ENCODE measurements at places on chromosomes 16 and 17.

GRCh38 chr17:63955232-63955631 lies 17.5 kb downstream of the SCN4A start:
- no peak for DNase-seq

- no peak for DNase-seq
Measured at GRCh38 chr16:73350707-73351452, 303.0 kb upstream of the ZFHX3 start.

- no peak for DNase-seq
Measured at GRCh38 chr17:28057731-28058246, 15.3 kb downstream of the NLK start.

DNA sequence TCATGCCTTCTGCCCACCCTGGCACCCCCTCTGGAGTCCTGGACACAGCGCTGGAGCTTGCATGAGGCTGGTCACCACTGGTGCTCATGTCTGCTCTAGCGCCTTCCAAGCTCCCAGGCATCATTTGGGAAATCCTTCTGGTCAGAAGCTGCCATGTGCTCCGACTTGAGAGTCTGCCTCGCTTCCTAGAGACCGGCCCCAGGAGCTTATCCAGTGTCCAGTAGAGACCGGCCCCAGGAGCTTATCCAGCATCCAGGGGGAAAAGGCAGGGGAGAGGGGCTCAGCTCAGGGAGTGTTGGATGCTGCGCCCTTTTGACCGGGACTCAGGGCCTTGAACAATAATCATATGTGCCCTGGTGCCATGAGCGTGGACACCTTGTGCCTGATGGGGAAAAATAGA lies 106.3 kb downstream of the RAP1GAP2 start:
- no peak for DNase-seq

- no peak for DNase-seq
Measured at GRCh38 chr17:31446195-31446967, 54.9 kb downstream of the RAB11FIP4 start.

DNA sequence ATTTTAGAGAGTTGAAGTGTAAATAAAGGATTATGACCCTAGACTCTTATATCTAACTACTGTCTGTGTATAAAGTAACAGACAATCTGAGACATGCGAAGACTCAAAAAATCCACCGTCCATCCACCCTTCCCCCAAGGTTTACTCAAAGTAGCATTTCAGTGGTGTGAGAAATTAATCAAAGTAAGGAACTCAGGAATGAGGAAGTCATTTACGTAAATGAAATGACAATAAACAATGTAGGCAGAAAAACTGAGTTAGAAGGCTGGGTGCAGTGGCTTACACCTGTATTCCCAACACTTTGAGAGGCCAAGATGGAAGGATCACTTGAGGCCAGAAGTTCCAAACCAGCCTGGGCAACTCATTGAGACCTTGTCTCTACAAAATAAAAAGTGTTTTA lies 19.8 kb upstream of the NTN1 start:
- no peak for DNase-seq

DNA sequence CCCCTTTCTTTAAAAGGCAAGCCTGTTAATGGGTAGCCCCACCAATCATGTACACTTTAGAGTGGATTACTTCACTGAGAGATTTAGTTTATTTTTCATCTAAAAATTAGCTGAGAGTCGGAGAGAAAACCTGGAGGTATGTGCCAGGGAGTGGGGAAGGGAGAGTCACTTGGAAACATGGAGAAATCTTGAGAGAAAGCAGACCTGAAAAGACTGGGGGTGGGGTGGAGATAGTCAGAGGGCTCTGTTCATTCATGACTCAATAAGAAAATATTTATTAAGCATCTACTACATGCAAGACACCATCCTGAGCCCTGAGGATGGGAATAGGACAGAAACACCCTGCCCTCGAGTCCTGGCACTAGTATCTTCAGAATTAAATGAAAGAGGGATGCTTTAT lies 27.4 kb upstream of the RCVRN start:
- no peak for DNase-seq

- DNase-seq, result no peak
Measured at GRCh38 chr17:29007456-29007855, 1.6 kb upstream of the SEZ6 start.

GRCh38 chr16:50202926-50203624 lies 50.0 kb downstream of the TENT4B start:
- no peak for DNase-seq

GRCh38 chr16:63289834-63290460 lies 1253.7 kb upstream of the CDH8 start:
- DNase-seq, result no peak

GRCh38 chr16:65829076-65829475 lies 537.4 kb upstream of the CDH5 start:
- no peak for DNase-seq

- DNase-seq, result no peak
Measured at GRCh38 chr17:47223007-47223406, 13.9 kb downstream of the MYL4 start.

DNA sequence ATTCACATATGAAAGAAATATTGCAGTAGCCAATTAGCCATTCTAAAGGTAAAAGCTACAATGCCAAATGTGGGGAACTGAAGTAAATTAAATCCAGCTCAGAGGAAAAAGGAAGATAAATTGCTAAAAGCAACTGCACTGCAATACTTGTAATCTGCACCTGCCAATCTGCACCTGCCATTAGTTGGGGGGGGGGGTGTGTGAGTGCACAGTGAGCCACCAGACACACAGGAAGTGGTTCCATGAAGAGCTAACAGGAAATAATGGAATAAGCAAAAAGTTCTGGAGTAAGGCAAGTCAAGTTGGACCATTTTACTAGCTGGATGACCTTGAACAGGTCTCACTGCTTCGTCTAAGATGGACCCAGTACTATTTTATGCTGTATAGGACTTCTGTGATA lies 191.8 kb downstream of the PARN start:
- DNase-seq, result no peak

GRCh38 chr17:6452471-6453266 lies 8.4 kb downstream of the PIMREG start:
- DNase-seq, result no peak

DNA sequence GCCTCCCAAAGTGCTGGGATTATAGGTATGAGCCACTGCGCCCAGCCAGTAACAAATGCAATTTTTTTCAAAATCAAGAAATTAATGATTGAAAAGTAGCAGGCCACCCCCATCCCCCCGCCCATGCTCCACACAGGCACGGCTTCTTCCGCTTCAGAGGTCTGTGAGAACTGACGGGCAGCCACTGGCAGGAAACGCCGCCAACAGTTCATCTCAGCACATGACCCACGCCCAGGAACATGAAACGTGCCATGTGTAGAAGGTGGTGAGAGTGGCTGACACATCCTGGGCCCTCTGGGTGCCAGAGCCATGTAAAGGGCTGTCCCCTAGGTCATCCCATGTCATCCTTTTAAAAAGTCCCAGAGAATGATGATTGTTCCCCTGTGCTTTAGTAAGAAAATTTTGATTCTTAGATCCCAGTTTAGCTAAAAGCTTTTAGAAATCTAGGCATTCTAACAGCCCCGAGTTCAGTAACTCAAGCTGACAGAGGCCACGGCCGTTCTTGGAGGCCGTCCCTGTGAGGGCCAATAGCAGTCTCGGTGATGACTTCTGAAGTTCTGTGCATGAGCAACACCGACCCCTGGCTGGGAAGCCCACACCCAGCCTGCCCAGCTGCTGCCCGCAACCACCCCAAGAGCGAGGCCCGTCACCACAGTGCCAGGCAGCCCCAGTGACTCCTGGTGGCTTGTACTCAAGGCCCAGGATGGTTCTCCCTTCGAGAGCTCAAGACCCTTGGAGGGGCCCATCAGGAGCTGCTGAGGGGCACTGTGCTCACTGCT lies 52.1 kb downstream of the KLHDC4 start:
- no peak for DNase-seq

- DNase-seq, result no peak
Measured at GRCh38 chr16:84603140-84603816, 14.6 kb downstream of the COTL1 start.

GRCh38 chr16:84156342-84156784 lies 11.3 kb downstream of the DNAAF1 start:
- no peak for DNase-seq

DNA sequence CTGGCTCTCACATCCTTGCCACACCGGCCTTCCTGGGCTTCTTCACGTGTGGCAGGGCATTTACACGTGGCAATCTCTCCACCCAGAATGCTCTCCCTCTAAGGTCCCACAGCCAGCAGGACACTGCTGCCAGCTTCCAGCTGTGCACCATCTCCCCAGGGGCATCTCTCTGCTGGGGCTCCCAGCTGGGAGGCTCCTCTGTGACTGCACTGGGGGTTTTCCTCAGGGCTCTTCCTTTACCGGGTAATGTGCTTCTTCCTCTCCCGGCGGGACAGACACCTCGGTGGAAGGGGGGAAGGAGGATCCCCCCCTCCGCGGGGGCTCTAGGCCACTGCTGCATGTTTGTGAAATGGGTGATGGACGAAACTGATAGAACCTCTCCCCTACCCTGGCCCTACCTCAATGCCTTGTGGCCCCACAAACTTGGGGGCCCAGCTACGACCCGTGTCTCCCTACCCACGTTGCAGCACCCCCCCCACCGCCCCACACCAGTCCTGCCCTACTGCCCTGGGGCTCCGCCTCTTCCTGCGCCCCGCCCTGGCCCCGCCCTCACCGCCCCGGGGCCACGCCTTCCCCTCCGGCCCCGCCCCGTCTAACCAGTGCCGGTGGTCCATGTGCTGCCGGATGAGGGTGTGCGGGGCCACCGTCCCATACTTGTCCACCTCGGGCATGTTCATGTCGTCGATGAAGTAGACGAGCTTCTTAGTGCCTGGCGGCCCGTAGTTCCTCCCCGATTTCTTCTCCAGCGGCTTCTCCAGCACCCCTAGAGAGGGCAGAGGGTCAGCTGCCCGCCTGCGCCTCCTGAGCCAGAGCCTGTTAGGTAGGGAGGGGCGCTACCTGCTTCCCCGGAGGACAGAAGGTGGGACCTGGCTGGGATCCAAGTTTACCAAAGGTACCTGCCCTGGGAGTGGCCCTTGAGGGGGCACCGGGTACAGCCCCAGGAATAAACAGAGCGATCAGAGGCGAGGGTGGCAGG lies 92.6 kb downstream of the DNAH17 start:
- DNase-seq, result peak; percentile 74

GRCh38 chr17:50194934-50195865 lies 6.2 kb downstream of the COL1A1 start:
- DNase-seq, result no peak

DNA sequence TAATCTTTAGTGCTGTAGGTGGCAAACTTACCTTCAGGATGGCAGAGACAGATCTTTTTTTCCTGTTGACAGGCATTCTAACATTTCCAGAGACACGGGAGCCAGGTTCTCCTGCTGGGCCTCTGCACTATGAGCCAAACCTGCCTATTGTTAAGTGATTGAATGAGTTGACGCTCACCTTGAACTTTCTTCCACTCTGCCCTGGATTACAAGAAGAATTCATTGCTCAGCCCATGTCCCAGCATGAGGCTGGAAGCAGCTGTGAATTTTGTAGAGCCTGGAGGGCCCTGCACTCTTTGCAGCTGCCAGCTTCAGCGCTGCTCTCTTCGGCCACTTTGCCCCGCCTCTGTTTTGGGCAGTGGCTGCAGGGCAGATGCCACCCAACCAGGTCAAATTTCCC lies 9.4 kb upstream of the SLC7A5 start:
- DNase-seq, result no peak
